ENCODE measurements at places on chromosomes 2 and 18.
A peak's percentile ranks its signal among the peaks of the same experiment; 100 is the strongest.

DNA sequence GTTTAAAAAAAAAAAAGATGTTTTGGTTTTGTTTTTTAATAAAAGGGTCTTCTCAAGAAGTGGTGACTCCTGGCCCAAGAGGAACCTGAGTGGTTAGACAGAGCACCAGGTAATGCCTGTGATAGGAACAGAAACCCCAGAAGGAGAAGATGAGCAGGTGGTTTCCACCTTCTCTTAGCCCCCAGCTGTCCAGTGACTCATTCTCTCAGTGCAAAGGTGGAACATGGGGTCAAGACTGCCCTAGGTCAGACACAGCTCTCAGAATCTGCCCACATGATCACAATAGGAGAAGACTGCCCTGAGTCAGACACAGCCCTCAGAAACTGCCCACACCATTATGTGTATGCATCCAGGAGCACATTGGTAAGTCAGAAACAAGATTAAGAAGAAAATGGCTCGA, 61.8 kb downstream of the TBC1D8 start:
- no peak for DNase-seq

DNA sequence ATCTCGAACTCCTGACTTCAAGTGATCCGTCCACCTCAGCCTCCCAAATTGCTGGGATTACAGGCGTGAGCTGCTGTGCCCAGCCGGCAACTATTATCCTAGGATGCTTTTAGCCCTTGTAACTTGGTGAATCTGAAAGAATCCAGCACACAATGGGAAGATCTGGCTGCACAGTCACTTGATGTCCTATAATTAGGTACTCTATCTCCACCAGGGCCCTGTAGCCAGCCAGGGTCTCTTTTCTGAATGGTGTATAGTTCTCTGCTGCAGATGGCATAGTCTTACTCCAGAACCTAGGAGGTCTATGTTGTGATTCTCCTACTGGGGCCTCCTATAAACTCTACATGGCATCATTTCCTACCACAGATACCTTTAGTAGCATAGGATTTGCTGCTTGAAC, 13.9 kb upstream of the MCM6 start:
- DNase-seq, result no peak

DNA sequence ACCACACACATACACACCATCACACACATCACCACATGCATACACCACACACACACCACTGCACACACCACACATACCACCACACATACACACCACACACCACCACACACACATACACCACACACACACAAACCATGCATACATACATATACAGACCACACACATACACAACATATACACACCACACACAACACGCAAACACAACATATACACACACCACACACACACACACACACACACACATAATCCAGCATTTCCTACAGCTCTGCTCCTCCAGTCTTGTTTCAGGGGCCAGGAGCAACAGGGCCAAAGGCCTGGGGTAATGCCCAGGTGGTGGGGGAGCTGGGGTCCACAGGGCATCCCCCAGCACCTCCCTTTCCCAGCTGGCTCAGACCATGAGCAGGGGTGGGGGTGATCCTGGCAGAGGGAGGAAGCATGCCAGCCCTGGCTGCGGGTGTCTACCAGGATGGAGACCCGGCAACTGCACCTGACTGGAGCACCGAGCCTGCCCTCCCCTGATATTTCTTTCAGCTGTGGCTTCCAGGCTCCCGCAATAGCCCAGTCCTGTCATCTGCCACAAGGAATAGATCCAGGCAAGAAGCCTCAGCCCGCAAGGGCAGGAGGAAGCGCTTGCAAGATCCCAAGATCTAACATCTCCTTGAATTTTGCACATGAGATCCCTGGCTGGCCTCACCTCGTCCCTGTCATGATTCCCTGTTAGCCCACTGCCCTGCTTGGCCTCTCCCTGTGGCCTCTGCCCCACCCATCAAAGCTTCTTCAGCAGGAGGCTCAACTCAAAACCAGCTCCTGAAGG, 196.9 kb downstream of the TNS1 start:
- no peak for DNase-seq

GRCh38 chr2:38935568-38936172, 46.0 kb downstream of the ARHGEF33 start:
- no peak for DNase-seq

DNA sequence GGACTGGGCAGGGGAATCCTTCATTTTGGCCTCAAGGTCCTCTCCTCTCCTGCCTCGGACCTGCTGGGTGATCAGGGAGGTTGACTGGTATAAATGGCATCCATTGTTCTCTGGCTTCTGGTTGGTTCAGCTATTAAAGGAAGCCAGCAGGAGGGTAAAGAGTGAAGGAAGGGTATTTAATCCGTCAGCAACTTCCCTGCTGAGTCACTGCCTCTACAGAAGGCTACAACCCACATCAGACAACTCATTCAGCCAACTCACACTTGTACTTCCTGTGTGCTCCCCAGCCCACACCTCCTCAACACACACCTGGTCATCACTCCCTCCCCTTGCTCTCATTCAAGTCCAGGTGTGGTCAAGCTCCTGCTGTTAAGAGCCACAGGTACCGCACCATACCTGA, 68.3 kb upstream of the MRPS9 start:
- DNase-seq, result no peak

GRCh38 chr2:38668779-38669479, 3.0 kb downstream of the GALM start:
- no peak for DNase-seq

DNA sequence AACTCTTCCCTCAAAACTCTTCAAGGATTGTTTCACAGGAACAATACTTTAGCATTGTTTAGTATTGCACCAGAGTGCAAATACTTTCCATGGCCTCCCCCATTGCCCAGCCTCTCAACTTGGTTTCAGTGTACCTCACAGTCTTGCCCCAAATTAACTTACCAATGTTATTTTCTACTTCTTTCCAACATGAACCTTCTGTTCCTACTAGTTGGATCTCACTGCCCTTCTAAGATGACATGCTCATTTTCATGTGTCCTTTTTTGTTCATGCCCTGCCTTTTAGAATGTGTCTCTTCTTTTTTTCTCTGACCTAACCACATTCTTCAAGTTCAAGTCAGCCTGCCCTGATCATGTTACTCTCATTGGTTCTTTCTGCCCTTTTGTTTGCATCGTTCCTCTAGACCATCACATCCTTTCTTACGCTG, 4.1 kb downstream of the SPATS2L start:
- no peak for DNase-seq

DNA sequence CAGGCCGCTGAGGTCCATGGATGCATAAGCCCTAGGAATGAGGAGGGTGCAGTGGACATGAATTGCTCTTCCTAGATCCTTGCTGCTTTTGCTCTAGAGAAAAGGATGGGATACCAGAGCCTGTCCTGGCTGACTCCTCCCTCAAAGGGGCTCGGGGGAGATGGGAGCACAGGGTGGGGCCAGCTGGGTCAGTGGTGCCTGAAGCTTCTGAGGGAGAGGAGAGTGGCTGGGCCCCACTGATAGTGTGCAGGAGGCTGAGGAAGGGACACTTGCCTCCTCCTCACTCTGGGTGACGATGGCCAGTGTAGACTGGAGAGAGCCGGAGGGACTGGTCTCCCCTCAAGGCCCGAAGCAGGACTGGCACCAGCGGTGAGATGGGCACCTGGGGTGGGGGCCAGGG, at the start of gene NT5DC4:
Gene NT5DC4 (plus strand): TSS at position 236 of the 400 bp plus-strand sequence. CDS start 60 bp downstream, at position 296.
- DNase-seq, result no peak

GRCh38 chr2:96409820-96410164, 74.2 kb downstream of the NCAPH start:
- DNase-seq, result peak; percentile 71

DNA sequence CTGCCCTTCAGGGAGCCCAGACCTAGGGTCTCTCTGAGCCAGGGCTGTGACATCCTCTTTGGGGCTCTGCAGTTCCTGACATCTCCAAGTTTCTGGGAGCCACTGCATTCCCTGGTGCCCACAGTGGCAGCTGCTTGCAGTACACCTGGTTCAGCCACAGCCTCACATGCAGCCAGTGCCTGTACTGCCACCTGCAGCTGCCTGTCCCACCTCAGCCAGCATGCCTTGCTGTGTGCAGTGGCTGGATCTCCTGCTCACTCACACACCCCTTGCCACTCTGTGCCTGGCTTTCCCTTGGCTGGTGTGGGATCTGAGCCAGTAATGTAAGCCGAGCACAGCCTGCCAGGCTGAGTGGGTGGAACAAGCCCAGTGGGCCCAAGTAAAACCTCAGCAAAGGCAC, 1288.7 kb downstream of the CNTNAP5 start:
- no peak for DNase-seq

DNA sequence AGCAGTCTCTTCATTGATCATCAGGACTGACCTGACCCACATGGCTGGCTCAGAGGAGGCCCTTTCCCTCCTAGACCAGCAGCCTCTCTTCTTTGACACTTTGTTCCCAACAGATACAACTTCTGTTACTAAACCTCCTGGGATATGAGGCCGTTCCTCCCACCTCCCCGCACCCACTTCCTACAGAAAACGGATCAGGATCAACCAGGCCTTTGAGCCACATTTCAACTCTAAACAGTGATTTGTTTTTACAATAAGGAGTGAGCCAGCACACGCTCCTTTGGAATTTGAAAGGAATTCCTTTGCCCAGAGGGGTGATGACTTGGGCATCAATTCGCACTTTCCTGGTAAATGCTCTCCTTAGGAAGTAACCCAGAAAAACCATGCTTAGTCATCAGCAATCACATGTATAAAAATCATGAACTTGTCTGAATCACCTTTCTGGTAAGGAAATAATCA, 180.4 kb downstream of the FAM124B start:
- DNase-seq, result no peak

DNA sequence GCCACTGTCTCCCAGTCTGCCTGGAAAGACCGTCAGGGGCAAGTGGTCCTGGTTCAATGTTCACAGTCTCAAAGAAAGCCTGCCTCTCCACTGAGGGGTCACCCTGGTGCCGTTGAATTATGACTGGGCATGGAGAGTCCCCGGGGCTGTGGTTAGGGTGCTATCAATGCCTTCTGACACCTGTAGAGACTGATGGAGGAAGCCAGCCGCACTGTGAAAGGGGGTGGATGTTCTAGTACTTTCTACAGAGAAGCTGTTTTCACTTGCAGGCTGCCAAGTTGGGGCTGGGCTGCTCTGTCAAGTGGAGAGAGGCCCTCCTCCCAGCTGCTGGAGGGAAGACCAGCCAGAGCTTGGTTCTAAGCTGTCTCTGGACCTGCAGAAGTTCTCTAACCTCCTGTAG, 80.5 kb downstream of the BCL2L11 start:
- DNase-seq, result no peak

DNA sequence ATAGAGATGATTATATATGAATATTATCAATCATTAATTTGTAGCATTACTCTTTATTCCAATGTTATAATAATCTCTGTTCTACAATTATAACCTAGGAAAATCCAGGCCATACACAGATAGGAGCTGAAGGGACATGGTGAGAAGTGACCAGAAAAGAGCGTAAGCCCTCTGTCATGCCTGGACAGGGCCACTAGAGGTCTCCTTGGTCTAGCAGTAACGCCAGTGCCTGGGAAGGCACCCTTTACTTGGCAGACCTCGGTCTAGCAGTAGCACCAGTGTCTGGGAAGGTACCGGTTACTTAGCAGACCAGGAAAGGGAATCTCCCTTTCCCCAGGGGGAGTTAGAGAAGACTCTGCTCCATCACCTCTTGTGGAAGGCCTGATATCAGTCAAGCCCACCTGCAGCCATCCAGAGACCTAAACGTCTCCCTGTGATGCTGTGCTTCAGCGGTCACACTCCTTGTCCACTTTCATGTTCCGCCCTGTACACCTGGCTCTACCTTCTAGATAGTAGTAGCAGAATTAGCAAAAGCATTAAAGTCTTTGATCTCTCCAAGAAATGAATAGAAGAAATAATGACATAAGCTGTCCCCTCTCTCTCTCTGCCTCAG, 447.5 kb upstream of the FSIP2 start:
- DNase-seq, result no peak

GRCh38 chr18:34787931-34788532, 77.9 kb downstream of the DTNA start:
- DNase-seq, result peak; percentile 56

DNA sequence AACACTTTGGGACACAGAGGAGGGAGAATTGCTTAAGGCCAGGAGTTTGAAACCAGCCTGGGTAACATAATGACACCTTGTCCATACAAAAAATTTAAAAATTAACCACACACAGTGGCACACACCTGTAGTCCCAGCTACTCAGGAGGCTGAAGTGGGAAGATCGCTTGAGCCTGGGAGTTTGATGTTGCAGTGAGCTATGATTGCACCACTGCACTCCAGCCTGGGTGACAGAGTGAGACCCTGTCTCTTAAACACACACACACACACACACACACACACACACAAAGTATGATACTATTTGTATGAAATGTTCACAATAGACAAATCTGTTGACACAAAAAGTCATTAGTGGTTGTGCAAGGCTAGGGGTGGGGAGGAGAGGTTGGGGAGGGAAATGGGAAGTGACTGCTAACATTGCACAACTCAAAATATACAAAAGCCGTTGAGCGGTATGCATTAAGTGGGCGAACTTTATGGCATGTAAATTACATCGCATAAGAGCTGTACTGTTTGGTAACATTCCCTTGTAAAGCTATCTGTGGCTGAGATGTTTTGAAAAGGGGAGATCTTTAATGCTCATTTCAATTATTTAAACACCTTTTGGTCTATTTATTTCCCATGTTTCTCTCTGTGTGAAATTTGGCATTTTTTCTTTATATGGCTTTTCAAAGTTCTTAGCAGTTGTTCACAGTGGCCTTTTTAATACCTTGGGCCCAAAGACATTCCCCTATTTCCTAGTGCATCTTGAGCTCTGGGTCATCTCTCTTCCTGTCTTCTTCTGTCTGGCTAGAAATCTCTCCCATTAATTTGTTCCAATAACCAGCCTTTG, 58.9 kb upstream of the ZNF516 start:
- DNase-seq, result no peak

- DNase-seq, result no peak
These were observed 43.6 kb downstream of the TSPYL6 start for GRCh38 chr2:54212456-54212855.

DNA sequence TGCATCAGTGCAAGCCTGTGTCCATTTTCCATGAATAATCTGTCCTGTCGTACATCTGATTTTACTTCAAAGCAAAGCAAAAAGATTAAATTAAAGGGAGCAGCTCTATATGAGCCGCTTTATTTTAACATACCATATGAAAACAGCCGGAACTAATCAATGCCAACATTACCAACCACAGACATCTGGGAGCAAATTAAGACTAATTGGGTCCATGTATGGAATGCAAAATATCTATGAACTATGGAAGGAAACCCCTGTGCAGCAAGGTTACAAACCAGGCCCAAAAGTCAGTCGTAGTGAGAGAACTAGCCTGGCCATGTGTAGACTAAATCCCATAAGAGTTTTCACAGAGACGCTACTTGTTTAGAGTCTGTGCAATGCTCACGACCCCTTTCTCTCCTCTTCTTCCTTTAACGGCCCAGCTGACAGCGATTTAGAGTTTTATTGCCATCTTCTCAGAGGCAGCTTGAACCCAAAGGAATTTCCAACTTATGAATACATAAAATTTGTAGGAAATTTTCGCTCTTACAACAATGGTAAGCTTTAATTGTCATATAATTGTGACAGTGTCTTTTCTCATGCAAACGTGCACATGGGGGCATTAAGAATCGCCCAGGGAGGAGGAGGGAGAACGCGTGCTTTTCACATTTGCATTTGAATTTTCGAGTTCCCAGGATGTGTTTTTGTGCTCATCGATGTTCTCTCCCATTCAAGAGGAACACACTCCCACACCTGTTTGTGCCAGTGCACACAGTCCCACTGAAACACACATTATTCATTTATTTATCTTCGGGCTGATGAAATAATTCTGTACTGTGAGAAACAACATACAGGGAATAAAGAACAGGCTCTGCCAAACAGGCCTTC, 52.9 kb upstream of the RPL31 start:
- no peak for DNase-seq
